ENCODE measurements at places on chromosomes 2 and 18. TPM values are rescaled to one million over a fixed set of nuclear protein-coding genes. Genes with fewer than 3 reads are reported as not detected.

Gene INHA
- 0.52 TPM for total RNA-seq

Gene TEX44
- total RNA-seq: not detected

Gene PRSS56
- total RNA-seq: not detected

Gene ASB3
- 24.6 TPM for total RNA-seq

Gene CYBRD1
- 26.7 TPM for total RNA-seq

Gene ANO7
- 5.8 TPM for total RNA-seq

Gene NYAP2
- total RNA-seq: 0.19 TPM

Gene MYO5B
- 7.2 TPM for total RNA-seq

Gene RSAD2
- total RNA-seq: 11.8 TPM

Gene PAX8
- 0.48 TPM for total RNA-seq

Gene SGPP2
- total RNA-seq: 0.20 TPM

- no peaks in the 10 kb centered on the region for H3K36me3 ChIP-seq
- DNase-seq: no peak
- H3K4me1 ChIP-seq: no peaks in the 10 kb centered on the region
Measured at GRCh38 chr18:63273222-63273927, 46.2 kb downstream of the BCL2 start.

GRCh38 chr2:7020059-7020458 lies 102.8 kb downstream of the RNF144A start:
- H3K4me1 ChIP-seq: peaks cover 15% of the 10 kb centered on the region
- H3K27me3 ChIP-seq: no peaks in the 10 kb centered on the region
- no peak overlapping the region for H3K4me3 ChIP-seq
- DNase-seq: no peak

DNA sequence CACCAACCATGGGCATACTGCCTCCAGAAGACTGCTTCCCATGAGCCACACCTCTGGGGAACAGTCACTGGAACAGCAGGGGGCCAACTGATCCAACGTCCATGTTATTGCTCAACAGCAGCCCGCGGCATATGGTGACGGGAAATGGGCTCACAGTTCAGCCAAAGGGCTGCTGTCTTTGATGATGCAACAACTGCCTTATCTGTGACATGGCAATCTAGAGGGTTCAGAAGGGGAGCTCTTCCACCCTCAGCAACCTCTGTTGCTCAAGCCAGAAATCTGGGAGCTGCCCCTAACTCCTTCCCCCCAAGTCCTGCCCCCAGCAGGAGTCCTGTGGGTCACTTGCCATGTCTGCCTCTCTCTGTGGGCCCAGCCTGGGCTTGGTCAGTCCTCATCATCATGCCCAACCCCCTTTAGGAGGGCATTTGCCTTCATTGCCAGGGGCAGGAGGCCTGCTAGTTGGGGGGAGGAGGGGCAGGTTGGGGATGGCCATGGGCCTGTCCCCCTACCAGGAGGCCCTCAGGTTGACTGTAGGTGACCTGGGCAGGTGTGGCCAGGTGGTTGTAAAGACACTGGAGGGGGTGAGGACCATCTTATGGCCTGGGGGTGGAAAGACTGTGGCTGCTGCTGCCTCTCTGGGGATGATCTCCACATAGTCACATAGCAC lies 212.9 kb downstream of the CYP26B1 start:
- no peaks in the 10 kb centered on the region for H3K36me3 ChIP-seq
- H3K4me1 ChIP-seq: peaks cover 4% of the 10 kb centered on the region
- peak; percentile 36 for DNase-seq

DNA sequence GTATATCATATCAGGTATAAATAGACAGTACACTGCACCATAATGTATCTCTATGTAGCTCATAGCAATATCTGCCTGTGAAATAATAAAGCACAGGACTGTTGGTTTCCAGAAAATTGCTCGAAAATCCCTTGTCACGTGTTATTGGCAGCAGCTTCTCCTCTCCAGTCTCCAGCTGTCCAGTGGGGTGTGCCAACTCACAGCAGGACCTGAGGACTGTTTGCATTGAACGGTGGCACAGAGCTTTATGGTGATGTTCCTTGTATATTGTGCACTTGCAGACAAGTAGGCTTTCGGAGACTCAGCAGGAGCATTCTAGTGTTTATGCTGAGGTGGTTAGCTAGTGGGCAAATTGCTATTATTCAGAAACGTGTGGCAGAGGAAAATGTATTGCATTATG lies 182.2 kb upstream of the ATP5MC3 start:
- peaks cover 30% of the 10 kb centered on the region for H3K27me3 ChIP-seq
- no peak for DNase-seq
- H3K27ac ChIP-seq: no peak overlapping the region
- no peak overlapping the region for H3K4me3 ChIP-seq

DNA sequence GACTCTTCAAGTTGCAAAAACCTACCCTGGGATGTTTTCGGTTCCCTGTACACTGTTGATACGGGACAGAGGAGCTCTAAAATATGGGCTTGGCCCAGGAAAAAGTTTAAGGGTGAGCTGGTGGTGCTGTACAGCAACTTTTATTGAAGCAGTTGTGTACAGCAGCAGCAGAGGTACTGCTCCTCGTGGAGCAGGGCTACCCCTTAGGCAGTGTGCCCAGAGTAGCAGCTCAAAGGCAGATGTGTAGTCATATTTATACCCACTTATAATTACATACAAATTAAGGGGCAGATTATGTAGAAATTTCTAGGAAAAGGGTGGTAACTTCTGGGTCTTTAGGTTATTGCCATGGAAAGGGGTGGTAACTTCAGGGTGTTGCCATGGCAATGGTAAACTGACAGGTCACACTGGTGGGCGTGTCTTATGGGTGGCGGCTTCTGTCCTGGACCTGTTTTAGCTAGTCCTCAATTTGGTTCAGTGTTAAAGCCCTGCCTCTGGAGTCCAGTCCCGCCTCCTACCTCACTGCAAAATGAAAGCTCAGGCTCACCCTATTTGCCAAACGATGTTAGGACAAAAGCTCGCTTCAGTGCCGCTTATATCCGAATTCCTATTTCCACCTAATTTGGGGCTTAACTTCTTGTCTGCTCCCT lies 203.2 kb downstream of the ETAA1 start:
- H3K4me1 ChIP-seq: peaks cover 4% of the 10 kb centered on the region
- DNase-seq: no peak
- peak overlapping the region; percentile 25 for H3K27ac ChIP-seq
- no peaks in the 10 kb centered on the region for H3K27me3 ChIP-seq
- no peak overlapping the region for H3K4me3 ChIP-seq
- no peaks in the 10 kb centered on the region for H3K36me3 ChIP-seq

- H3K4me1 ChIP-seq: no peaks in the 10 kb centered on the region
- no peak overlapping the region for H3K27ac ChIP-seq
- DNase-seq: no peak
Measured at GRCh38 chr2:174945601-174946260, 59.5 kb downstream of the CHN1 start.

DNA sequence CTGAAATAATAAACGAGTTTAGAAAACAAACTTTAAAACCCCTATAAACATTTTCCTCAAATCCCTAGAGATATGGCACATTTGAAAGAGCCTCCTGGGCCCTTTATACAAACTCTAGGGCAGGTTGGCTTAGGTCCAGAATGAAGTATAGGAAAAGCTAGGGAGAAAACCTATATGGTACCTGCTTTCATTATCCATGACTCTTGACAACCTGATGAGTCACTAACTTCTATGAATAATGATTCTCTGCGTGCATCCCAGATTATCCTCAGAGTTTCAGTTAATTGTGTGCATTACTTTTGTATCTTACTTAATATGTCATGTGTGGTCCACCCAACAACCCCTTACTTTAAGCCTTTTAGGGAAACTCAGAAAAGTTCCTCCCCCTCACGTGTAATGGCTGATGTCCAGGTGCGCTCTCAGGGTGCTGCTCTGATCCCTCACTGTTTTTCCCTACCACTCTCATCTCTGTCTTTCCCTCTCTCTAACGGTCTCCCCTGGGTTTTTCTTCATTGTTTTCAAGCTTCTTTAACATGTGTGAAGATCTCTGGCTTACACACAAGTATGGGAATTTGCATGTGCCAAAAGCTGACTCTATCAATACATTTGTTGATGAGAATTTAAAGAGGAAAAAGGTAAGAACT lies 78.5 kb downstream of the LRP1B start:
- no peaks in the 10 kb centered on the region for H3K36me3 ChIP-seq
- no peaks in the 10 kb centered on the region for H3K27me3 ChIP-seq
- no peaks in the 10 kb centered on the region for H3K4me1 ChIP-seq

DNA sequence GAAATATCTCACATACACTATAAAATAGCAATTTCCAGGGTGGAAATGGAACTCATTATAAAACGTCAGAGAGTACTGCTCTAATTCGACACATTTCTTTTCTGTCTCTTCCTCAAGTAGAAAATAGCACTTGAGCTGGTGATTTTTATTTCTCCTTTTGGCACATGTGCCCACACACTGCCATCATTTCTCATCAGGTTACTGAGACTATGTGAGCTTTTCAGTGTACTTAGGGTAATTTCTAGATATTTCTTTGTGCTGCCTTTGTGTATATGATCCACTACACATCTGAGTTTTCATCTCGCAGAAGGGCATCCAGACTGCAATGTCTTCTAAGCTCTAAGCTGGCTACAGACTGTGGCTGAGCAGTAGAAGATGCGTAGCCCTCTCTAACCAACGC lies 62.1 kb upstream of the PGAP1 start:
- no peaks in the 10 kb centered on the region for H3K36me3 ChIP-seq
- no peak overlapping the region for H3K4me3 ChIP-seq
- H3K4me1 ChIP-seq: peaks cover 17% of the 10 kb centered on the region
- peak overlapping the region; percentile 95 for H3K27ac ChIP-seq
- no peaks in the 10 kb centered on the region for H3K27me3 ChIP-seq
- DNase-seq: no peak

DNA sequence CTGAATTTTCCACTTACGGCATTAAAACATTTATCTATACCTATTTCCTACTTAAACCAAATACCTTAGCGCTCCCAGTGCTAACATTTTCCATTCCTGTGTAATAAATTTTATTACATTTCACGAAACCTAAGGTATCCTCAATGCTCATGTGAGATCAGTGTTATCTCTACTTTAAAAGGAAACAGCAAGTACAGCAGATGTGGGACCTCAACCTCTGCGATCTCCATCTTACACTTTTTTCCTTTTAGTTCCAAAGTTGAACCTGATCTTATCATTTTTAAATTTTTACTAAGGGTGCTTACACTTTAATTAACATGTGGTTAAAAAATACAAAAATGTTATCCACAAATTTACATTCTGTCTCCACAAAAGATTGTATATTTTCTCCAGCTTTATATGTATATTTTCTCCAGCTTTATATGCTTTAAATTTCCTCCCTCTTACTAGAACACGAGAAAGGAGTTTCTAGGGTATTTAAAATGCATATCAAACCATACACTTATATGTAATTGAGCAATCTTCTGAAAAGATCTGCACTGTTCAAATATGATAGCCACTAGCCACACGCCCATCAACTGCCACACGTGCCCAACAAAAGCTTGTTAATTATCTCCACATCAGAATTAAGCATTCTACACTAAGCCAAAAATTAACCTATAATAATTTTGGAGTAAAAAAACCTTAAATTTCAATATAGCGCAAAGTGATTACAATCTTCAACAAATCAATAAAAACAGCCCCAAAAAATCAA lies 38.1 kb downstream of the MBOAT2 start:
- H3K36me3 ChIP-seq: no peaks in the 10 kb centered on the region
- H3K27me3 ChIP-seq: no peaks in the 10 kb centered on the region
- no peaks in the 10 kb centered on the region for H3K4me1 ChIP-seq
- no peak overlapping the region for H3K27ac ChIP-seq

GRCh38 chr2:10398496-10398895 lies 49.6 kb downstream of the ODC1 start:
- H3K4me1 ChIP-seq: peaks cover 7% of the 10 kb centered on the region
- no peaks in the 10 kb centered on the region for H3K27me3 ChIP-seq
- H3K36me3 ChIP-seq: no peaks in the 10 kb centered on the region
- no peak overlapping the region for H3K4me3 ChIP-seq
- no peak for DNase-seq

GRCh38 chr2:119157850-119158511 lies 570 bp downstream of the C1QL2 start:
- peaks cover 70% of the 10 kb centered on the region for H3K27me3 ChIP-seq
- H3K4me3 ChIP-seq: no peak overlapping the region
- no peaks in the 10 kb centered on the region for H3K36me3 ChIP-seq
- no peak for DNase-seq

DNA sequence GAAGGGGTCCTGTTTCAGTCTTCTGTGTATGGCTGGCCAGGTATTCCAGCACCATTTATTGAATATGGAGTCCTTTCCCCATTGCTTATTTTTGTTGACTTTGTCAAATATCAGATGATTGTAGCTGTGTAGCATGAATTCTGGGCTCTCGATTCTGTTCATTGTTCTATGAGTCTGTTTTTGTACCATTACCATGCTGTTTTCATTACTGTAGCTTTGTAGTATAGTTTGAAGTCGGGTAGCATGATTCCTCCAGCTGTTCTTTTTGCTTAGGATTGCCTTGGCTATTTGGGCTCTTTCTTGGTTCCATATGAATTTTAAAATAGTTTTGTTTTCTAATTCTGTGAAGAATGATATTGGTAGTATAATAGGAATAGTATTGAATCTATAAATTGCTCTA lies 6.0 kb downstream of the SH3YL1 start:
- H3K4me3 ChIP-seq: no peak overlapping the region
- no peaks in the 10 kb centered on the region for H3K27me3 ChIP-seq
- no peaks in the 10 kb centered on the region for H3K36me3 ChIP-seq

DNA sequence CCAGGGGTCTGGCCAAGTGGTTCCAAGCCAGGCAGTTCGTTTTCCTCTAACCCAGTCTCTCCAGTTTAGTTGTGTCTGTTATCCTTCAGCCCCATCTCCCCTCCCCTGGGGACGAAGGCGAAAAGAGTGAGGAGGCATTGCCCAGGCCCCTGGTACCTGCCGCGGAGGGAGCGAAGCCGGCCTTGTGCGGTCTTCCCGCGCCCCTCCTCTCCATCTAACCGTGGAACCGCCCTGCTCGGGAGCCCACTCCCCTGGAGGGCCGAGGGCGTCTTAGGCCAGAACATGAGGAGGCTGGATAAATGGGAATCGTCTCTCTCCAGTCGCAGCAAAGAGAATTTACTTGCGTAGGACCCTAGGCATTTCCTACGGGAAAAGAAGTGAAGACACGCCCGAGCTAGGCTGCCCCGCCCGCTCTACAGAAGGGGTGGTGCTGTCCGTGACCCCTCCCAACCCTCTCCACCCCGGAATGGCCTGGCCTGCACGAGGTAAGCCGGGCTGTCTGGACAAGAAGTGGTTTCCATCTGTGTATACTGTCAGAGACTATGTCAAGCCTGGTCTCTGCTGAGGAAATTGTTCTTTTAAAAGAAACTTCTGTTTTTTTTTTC lies 156.2 kb downstream of the MIB1 start:
- H3K27me3 ChIP-seq: no peaks in the 10 kb centered on the region
- no peaks in the 10 kb centered on the region for H3K36me3 ChIP-seq
- H3K27ac ChIP-seq: no peak overlapping the region
- DNase-seq: no peak

GRCh38 chr2:173866874-173867618 lies 98.1 kb downstream of the SP3 start:
- H3K36me3 ChIP-seq: no peaks in the 10 kb centered on the region
- DNase-seq: no peak
- H3K27ac ChIP-seq: no peak overlapping the region
- H3K4me1 ChIP-seq: no peaks in the 10 kb centered on the region
